ENCODE measurements at places on chromosomes 12 and 14.
A peak's percentile ranks its signal among the peaks of the same experiment; 100 is the strongest.

DNA sequence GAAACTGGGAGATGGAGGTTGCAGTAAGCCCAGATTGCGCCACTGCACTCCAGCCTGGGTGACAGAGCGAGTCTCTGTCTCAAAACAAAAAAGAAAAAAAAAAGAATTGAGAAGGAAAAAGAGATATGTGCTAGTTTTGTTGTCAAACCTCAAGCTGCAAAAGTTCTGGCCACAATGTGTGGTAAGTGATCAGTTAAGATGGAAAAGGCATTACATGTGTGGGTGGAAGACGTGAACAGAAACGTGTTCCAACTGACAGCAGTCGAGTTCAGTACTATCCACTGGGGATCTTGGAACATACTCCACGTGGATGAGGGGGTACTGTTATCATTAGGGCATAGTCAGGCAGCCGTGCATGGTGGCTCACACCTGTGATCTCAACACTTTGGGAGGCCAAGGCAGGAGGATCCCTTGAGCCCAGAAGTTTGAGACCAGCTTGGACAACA, 17.3 kb downstream of the GPR68 start:
- DNase-seq = no peak

- no peak for DNase-seq
These were observed 135.3 kb downstream of the FGD4 start for GRCh38 chr12:32534698-32535097.

DNA sequence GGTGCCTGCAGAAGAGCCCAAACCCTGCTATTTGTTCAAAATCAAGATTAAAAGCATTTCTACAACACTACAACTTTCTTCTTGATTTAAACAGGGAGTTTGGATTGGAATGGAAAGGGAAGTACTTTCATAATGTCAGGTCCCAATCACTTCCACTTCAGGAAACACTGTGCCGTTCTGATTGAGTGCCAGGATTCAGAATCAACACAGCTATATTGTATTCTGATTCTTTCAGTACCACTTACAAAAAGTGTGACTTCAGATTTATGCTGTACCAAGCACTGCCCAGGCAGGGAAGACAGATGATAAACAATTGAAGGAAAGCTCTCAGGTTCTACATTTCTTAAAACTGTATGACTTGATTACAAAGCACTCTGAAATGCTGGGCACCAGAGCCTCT, 3.2 kb downstream of the TDP1 start:
- DNase-seq = no peak

DNA sequence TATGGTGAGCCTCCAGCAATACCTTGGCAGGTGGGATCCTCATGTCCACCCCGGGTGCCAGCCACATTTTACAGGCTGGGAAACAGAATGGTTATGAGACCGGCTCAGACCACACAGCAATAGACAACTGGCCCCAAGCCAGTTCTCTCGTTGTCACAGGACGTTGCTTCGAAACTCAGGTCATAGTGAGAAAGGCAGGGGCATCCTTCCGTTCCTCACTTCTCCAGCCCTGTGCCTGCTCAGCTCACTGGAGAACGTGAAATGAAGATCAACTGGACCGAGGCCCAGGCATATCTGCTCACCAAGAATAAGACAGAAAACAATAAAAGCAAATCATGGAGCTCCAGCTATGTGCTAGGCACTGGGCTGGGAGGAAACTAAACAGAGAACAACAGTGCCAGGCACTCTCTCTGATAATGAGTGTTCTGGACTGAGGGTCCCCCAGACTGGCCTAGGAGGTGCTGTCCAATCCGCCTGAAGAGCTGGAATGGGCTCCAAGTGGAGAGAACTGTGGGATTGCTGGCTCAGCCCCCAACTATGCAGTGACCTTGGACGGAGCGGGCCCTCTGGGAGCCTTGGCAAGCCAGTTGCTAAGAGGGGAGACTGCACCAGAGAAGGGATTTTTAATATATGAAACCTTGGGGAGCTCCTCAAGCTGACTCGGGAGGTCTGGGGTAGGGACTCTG, 18.8 kb upstream of the FAIM2 start:
- DNase-seq = no peak

DNA sequence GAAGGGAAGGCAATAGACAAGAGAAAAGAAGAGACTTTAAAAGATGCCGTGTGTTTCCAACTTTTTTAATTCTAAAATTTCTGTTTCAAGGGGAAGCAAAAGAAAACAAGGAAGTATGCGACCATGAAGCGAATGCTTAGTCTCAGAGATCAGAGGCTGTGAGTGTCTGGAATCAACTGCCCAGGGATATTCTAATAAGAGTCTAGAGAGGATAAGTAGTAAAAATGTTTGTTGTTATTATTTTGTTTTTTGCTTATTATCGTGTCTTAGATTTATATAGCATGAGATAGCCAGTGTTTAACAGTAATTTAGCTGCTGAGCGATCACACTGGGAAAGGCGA, 421 bp downstream of the FCF1 start:
- no peak for DNase-seq

DNA sequence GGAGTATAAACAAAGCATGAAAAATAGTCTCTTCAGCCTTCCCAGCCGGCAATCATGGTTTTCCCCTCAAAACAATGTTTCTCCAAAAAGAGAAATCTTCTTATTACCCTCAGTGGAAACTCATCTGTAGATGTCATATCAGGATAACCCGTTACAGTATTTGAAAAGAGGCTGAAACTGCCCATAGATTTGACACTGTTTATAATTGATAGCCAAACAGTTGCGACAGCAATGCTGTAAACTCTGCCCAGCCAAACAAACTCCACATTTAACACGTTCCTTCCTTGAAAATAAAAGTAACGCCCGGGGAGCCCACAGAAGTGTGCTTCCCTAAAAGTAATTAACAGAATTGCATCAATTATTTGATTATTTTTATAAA, 201.3 kb upstream of the FOXN3 start:
- DNase-seq = peak; percentile 56

All from hindlimb muscle (tissue), 1 donor.